ENCODE measurements at places on chromosomes 2 and 18.

GRCh38 chr2:182929972-182930371 lies 63.5 kb upstream of the FRZB start:
- no peak for DNase-seq

GRCh38 chr2:207792244-207792785 lies 22.6 kb upstream of the FZD5 start:
- DNase-seq, result no peak

DNA sequence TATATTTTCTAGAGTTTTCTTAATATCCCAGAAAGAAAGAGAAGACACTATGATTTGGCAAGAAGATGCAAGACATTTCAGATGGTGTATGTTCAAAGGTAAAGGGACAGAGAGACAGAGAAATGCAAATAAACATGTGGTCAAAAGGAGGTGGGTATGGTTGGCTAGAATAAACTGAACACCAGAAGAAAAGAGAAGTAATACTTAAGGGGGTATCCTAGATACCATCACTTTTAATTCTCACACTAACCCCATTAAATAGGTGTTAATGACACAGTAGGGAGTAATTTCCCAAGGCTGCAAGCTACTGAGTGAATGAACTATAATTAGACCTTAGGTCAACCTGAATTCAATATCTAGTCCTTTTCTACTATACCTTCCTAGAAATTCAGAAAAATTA lies 111.2 kb upstream of the CD226 start:
- no peak for DNase-seq

- no peak for DNase-seq
Observed at GRCh38 chr18:41754332-41754731, 200.7 kb upstream of the PIK3C3 start.

GRCh38 chr2:225056330-225057073 lies 14.2 kb upstream of the DOCK10 start:
- DNase-seq, result no peak

GRCh38 chr18:10368456-10369453 lies 85.7 kb upstream of the APCDD1 start:
- no peak for DNase-seq

- no peak for DNase-seq
Observed at GRCh38 chr2:224523626-224524577, 61.3 kb downstream of the CUL3 start.

DNA sequence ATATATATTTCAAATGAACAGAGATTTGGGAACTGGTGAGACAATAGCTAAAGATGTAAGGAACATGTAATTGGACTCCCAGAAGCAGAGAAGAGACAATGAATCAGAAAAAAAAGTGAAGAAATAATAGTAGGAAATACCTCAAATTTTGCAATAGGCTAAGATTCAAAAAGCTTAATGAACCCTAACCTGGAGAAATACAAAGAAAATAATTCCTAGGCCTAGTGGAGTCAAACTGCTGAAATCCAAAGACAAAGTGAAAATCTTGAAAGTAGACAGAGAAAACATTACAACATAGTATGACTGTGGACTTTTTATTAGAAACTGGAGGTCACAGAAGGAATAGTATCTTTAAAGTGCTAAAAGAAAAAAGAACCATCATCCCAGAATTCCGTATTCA lies 76.7 kb downstream of the LAMA3 start:
- DNase-seq, result no peak

GRCh38 chr18:52730972-52731619 lies 391.1 kb downstream of the DCC start:
- DNase-seq, result no peak

- no peak for DNase-seq
Observed at GRCh38 chr2:31253356-31254131, 19.6 kb downstream of the EHD3 start.

DNA sequence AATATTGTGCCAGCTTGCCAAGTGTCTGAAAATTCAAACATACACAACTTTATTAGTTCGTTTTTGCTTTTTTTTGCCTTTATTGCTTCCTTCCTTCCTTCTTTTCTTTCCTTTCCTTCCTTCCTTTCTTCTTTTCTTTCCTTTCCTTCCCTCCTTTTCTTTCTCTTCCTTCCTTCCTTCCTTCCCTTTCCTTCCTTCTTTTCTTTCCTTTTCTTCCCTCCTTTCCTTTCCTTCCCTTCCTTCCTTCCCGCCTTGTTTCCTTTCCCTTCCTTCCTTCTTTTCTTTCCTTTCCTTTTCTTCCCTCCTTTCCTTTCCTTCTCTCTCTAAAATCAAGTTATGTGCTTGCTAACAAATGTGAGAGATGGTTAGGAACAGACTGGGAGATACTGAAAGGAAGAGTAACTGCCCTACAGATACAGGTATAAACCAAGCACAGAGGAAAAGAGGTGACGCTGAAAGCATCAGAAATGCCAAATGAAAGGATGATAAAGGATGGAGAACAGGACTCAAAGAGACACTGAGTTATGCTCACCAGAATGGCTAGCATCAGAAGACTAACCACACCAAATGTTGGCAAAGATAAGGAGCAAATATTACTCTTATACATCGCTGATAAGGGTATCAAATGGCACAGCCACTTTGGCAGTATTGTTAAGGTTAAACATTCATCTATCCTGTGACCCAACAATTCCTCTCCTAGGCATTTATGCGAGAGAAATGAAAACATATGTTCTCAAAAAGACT lies 151.6 kb downstream of the MREG start:
- no peak for DNase-seq

DNA sequence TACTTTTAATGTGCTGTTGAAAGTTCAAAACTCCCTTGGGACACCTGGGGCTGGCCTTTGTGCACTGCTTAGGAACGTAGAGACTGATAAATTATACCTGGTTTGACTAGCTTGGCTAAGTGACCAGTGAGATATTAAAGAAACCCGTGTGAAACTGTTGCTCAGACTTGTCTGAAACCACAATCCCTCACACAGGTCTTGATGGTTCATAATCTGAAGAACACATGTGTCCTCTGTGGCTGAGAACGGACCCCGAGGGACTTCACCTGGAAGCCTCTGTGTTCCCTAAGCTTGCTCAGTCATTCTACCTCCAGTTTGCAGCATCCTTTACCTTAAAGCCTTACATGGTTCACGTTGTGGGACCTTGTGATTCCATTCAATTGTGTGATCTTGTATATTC lies 218.8 kb downstream of the CBLN2 start:
- no peak for DNase-seq

DNA sequence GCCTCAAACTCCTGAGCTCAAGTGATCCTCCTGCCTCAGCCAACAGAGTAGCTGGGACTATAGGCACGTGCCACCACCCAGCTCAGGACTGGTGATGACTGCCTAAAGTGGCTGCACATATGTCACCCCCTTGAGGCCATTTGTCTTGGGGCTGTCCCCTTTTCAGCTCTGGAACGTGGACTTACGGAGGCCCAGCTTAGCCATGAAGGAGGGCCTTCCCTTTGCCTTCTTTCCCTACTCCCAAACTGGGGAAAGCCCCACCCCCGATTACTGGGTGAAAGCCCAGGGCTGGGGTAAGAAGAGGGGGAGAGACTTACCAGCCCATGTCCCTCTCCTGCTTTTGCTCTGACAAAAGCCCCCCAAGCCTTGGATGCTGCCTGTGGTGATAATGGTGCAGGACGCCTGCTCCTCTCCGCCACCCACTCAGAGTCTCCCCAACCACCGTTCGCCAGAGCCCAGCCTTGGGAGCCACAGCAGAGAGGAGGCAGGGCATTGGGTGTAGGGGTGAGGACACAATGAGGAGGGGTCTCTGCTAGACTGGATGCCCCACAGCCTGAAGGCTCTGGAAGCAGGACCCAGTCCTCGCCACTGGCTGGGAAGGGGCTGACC lies 2.5 kb upstream of the DUSP2 start:
- DNase-seq, result no peak

GRCh38 chr2:105404736-105405135 lies 5.9 kb upstream of the FHL2 start:
- DNase-seq, result no peak

GRCh38 chr2:25301453-25302352 lies 40.0 kb downstream of the DNMT3A start:
- no peak for DNase-seq

- peak; percentile 73 for DNase-seq
Observed at GRCh38 chr2:165015052-165015642, 59.8 kb upstream of the SLC38A11 start.

DNA sequence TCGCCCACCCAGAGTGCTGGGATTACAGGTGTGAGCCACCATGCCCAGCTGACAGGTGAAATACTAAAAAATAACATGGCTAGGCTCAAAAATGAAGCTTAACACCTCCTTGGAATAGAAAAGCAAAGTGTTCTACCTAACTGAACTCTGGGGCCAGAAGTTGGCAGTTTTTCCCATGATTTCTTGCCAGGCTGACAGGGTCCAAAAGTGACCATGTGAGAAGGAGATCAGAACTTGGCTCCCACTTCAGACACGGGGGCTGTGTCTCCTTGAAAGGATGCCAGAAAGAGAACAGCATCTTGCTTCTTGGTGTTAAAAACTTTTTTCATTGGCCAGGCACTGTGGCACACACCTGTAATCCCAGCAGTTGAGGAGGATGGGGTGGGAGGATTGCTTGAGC lies 47.0 kb downstream of the BMPR2 start:
- no peak for DNase-seq

- DNase-seq, result no peak
Observed at GRCh38 chr2:88838165-88838635, 146.7 kb downstream of the RPIA start.

DNA sequence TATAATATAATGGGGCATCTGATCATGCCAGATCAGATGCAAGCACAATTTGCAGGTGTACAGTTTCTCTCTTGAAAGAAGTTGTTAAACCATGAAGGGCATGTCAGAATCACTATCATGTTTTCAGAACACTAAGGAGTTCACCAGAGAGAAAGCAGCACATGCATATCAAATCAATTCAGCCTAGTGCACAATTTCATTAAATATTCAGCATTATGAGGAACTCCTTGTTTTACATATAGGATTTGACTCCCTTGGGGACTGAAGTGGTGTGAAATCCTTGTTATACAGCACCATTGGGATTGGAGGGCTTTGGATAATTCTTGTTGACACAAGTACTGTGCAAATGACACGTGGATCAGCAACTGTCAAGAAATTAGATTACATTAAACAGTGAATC lies 562.1 kb upstream of the KLHL29 start:
- no peak for DNase-seq

DNA sequence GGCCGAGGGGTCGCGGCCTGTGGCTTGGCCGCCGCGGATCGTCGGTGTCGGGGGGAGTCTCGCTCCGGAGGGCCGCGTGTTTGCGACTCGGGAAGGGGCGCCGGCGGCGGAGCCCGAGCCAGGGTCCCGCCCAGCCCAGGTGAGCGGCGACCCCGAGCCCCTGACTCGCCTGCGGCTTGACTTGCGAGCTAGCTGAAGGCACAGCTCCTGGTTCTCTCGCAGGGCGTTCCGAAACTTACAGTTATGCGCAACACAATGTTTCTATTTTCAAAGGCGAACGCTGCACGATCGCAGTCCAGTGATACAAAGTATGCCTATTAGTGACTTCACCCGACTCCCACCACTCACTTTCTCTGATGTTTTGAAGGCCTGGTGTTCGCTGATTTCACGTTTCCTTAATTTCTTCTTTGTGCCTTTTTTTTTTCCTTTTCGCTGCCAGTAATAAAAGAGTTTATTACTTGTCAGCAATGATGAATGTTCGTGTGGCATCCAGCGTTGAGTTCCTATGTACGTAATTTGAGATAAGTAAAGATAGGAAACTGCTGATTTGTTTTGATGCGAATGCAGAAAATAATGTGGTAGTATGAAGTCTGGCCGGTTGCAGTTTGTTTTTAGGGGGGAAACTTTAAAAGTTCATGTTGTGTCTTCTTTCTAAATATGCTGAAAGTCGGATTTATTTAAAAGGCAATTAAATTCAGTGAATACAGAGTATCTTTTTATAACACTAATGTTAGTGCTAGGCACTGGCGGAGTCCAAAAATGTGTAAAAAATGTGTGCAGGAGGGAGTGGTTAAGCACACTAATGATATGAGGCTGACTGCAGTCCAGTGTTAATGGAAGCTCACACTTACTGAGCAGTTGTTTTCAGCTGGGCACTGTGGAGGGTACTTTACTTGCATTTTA lies 706 bp downstream of the UBXN2A start:
- DNase-seq, result no peak

GRCh38 chr2:38446906-38447561 lies 70.0 kb upstream of the ATL2 start:
- no peak for DNase-seq

- no peak for DNase-seq
Observed at GRCh38 chr2:74945788-74946331, 12.6 kb upstream of the POLE4 start.

DNA sequence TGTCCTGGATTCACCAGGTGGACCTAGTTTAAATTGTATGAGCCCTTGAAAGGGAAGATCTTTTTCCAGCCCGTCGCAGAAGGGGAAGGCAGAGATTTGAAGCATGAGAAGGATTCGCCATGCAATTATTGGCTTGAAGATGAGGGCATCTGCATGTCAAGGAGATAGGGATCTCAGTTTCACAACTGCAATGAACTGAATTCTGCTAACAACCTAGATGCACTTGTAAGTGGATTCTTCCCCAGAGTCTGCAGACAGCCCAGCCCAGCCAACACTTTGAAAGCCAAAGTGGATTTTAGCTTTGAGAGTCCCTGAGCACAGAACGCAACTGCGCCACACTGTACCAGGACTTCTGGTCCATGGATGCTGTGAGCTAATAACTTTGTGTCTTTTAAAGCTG lies 286.0 kb downstream of the TSN start:
- DNase-seq, result no peak

DNA sequence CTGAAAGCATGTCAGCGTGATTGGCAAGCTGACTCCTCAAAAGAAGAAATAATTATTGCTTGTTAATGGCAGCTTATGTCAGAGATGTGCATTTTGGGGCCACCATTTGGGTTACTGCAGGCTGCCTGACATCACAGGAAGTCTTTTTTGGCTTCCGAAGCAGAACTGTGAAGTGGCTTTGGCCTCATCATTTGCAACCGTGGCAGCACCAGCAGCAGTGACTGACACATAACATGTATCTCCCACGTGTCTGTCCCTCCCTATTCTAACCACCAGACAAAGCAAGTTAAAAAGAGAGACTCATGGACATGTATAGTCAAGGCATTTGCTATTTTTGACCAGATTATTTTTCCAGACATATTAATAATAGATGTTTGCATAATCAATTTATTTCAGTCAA lies 488.7 kb upstream of the ACVR2A start:
- no peak for DNase-seq

DNA sequence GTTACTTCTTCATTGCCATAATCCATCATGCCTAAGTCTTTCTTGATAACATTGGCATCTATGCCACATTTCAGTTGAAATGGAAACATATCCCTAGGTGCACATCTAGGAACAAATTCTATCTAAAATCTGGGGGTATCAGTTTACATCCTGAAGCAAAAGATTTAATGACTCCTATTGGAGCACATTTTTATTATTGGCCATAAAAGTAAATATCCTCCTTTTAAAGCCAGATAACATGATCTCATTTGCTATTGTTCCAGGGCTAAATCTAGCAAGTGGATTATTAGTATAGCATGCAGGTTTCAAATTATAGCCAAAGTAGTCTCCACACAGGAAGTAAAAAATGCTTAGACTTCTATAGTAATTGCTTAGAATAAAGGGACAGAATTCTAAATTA lies 193.2 kb downstream of the CDH2 start:
- no peak for DNase-seq

- no peak for DNase-seq
Observed at GRCh38 chr18:10090668-10091067, 176.9 kb downstream of the VAPA start.
